SJSA1 (cell line): ENCODE measurements at places on chromosomes 2 and 18.
A peak's percentile ranks its signal among the peaks of the same experiment; 100 is the strongest.

DNA sequence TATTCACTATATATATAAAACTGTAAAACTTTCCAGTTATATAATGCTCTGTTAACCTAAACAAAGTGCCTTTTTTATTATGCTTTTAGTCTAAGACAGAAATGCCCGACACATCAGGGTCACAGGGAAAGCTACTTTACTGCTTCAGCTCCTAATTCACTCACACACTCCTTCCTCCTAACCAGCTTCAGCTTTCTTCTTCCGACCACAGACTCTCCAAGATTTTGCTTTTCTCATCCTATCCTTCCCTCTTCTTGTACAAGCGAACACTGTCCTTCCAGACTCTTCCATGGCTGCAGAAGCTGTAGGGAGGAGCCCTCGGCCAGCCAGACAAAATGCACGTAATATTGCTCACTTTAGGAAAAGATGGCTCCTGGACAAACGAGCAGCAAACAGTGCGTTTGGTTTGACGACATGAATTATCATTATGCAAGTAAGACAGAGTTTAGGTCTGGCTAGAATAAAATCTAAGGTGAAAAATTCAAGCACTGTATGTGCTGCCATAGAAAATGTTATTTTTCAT lies 47.5 kb upstream of the HNRNPA3 start:
- no peak for DNase-seq

DNA sequence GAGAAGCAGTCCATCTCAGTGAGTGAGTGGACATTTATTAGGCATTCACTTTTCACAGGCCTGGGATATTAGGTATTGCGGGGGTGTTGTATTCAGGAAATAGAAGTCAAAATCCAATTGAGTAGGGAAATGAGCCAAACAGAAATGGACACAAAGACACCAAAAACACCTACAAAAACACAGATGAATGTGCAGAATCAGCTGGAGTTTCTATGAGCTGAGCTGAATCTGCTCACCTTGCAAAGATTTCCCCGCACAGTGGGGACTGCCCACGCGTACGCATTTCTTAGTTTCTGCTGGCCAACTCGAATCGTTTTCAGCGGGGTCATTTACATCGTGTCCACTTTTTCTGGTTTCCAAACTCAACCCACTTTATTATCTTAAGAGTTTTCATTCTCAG lies 160.0 kb downstream of the BCL2 start:
- DNase-seq: no peak

- DNase-seq: no peak
Observed at GRCh38 chr18:2823966-2824365, 22.8 kb upstream of the EMILIN2 start.

DNA sequence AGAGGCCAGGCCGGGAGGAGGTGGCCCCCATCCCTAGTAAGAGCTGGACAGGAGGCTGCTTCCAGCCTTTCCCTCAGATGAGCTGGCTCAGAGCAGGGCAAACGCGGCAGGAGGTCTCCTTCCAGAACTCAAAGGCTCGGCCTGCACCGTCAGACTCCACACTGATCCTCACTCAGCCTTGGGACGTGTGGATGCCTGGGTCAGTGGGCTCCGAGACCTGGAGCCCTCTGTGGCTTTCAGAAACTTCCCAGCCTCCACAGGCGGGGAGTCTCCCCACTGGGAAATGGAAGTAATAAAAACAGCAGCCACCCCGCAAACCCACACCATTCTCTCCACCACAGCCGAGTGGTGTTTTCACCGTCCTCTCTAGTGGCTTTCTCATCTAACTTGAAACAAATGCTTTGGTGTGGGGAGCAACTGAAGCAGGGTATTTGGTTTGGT lies 54.3 kb downstream of the INPP5D start:
- DNase-seq: no peak

DNA sequence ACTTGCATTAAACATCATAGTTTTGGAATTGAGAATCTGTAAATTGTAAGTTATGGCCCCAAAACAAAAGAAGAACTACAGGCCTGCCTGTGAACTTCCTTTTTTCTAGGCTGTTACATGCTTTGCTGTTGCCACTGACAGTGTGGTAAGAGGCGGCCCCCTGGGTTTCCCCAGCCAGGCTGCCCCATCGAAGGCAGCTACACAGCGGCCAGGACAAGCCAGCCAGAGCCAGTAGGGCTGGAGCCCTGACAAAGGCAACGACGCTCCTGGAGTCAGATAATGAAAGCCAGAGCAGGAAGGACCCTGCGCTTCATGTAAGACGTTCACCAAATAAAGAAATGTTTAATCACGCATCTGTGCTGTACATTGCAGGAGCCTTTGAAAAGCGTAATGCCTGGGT lies 55.0 kb downstream of the ANKRD44 start:
- peak; percentile 57 for DNase-seq

GRCh38 chr2:21866316-21866715 lies 742.5 kb downstream of the TDRD15 start:
- DNase-seq: no peak
